Stimulated activated CD8-positive, alpha-beta memory T cell treated with anti-CD3 and anti-CD28 coated beads, Interleukin-15, amount 100 ng/mL, for 48 hours (primary cell): ENCODE measurements at places on chromosomes 16 and 17.

GRCh38 chr16:48385253-48386150 lies at the start of gene SIAH1:
TSS of gene SIAH1 (minus strand) at chr16:48385413. CDS start at chr16:48362428, 22,985 bp downstream.
- DNase-seq = peak; percentile 80

- DNase-seq = no peak
These were observed 303.0 kb upstream of the IRX5 start for GRCh38 chr16:54627616-54628015.

DNA sequence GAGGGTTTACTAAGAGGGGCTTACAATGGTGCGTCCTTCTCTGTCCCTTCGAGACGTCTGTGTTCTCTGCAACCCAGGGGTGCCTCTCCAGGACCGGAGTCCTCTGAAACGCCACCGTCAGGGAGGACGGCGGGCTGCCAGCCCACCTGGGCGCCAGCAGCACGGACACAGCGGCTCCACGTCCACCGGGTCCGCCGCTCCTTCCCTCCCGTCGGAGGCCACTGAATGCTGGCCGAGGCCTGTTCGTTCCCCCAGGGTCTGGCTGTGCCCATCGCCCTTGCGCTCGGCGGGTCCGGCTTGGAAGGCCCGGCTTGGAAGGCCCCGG lies 403 bp downstream of the TEPSIN start:
- DNase-seq = no peak

GRCh38 chr16:1687427-1688316 lies 9.6 kb downstream of the JPT2 start:
- DNase-seq = no peak

DNA sequence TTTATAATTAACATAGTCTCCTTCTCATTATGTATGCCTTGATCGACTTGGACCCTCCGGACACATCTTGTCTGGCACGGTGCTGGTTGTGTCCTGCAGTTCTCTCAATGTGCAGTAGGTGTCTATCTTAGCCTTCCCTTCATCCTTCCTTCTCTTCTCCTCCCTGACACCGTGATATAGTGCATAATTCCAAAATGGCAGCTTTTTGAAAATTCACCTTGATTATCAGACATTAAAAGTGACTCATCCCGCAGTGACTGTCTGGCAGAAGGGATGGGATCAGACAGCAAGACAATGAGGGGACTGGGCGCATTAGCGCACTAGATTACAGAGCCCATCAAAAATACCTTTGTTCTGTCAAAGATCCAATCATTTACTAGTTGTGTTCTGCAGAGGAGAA lies 70.0 kb upstream of the PMFBP1 start:
- no peak for DNase-seq

GRCh38 chr16:87924811-87925670 lies 11.3 kb downstream of the CA5A start:
- DNase-seq = no peak

- no peak for DNase-seq
These were observed 103.8 kb upstream of the CRHR1 start for GRCh38 chr17:45680360-45680759.
